Esophagus muscularis mucosa (tissue), 4 donors: ENCODE measurements at places on chromosomes 11 and 22.
A peak's percentile ranks its signal among the peaks of the same experiment; 100 is the strongest.

DNA sequence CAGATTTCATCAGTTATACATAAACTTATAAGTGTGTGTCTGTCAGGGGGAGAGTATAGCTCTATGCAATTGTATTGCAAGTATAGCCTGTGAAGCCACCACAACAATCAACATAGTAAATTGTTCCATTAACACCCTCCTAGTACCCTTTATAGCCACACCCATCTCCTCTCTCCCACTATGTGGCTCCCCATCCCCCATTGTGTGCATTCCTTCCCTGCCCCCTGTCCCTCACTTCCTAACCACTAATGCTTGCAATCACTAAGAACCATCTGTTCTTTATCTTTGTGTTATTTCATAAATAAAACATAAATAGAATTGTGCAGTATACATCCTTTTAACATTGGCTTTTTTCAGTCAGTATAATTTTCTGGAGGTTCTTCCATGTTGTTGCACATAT, 83.1 kb upstream of the SLC5A12 start:
- H3K4me1 ChIP-seq, result no peaks in the 10 kb centered on the region
- no peak overlapping the region for H3K27ac ChIP-seq
- no peak for DNase-seq
- H3K36me3 ChIP-seq, result no peaks in the 10 kb centered on the region
- no peak overlapping the region for H3K4me3 ChIP-seq
- H3K27me3 ChIP-seq, result no peaks in the 10 kb centered on the region

GRCh38 chr11:114221037-114221436, 75.2 kb upstream of the NNMT start:
- DNase-seq, result no peak
- H3K36me3 ChIP-seq, result peaks cover 14% of the 10 kb centered on the region
- no peaks in the 10 kb centered on the region for H3K27me3 ChIP-seq
- no peak overlapping the region for H3K4me3 ChIP-seq
- peaks cover 82% of the 10 kb centered on the region for H3K4me1 ChIP-seq

DNA sequence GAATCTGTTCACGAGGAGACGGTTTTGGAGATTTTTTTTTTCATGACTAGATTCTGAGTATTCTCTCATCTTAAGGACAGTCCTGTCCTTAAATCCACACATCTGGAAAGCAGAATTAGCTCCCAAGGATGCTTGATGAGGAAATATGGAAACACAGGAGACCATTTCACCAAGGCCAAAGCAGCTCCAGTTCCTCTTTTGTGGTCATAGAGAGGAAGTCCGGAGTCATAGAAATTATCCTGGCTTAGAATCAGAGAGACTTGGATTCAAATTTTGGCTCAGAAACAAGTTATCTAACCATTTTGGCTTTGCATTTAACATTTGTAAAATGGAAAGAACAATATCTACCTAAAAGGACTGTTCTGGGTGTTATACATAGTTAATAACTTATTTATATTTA, 7.3 kb upstream of the TEAD1 start:
- H3K36me3 ChIP-seq, result no peaks in the 10 kb centered on the region
- no peak overlapping the region for H3K27ac ChIP-seq
- DNase-seq, result no peak
- no peaks in the 10 kb centered on the region for H3K27me3 ChIP-seq

GRCh38 chr11:102451041-102451680, 1.4 kb downstream of the TMEM123 start:
- DNase-seq, result no peak
- H3K36me3 ChIP-seq, result no peaks in the 10 kb centered on the region
- peak overlapping the region; percentile 84 for H3K4me3 ChIP-seq
- H3K27ac ChIP-seq, result peak overlapping the region; percentile 90
- H3K4me1 ChIP-seq, result peaks cover 18% of the 10 kb centered on the region

- no peak overlapping the region for H3K4me3 ChIP-seq
- no peaks in the 10 kb centered on the region for H3K36me3 ChIP-seq
- no peak for DNase-seq
- no peak overlapping the region for H3K27ac ChIP-seq
Observed at GRCh38 chr11:113184498-113184897, 129.9 kb upstream of the TTC12 start.

DNA sequence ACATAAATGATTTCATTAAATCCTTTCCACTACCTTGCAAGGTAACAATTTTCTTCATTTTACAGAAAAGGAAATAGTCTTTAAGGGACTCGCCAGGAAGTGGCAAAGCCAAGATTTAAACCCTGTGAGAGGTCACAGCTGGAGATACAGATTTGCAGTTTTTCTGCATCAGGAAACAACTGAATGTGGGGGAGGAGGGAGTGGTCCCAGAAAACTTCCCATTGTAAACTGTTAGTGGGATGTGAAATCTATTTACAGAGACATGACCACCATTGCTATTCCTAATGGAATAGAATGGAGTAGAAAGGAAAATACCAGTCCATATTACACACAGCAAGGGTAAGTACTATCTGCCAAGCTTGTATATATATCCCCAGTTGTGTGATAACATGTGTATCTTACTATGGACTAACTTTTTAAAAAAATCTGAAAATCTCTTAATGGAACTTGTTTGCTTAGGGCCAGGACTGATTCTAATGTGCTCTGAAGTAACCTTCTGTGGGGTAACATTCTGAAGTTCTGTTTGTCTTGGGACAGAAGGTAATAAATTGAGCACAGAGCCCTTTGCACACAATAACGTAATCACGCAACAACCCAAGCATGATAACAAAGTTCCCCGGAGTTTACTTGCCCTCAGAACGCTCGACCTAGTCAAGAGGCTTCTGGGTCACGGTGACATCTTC, 10.9 kb upstream of the TSKU start:
- peaks cover 77% of the 10 kb centered on the region for H3K4me1 ChIP-seq
- DNase-seq, result no peak
- peak overlapping the region; percentile 76 for H3K27ac ChIP-seq
- no peaks in the 10 kb centered on the region for H3K27me3 ChIP-seq
- H3K36me3 ChIP-seq, result no peaks in the 10 kb centered on the region

GRCh38 chr22:45227645-45228400, 12.9 kb downstream of the KIAA0930 start:
- no peak overlapping the region for H3K4me3 ChIP-seq
- no peak for DNase-seq
- no peaks in the 10 kb centered on the region for H3K36me3 ChIP-seq
- H3K4me1 ChIP-seq, result peaks cover 54% of the 10 kb centered on the region
- H3K27ac ChIP-seq, result peak overlapping the region; percentile 80

GRCh38 chr11:85647078-85647477, 689 bp upstream of the TMEM126A start:
- peaks cover 21% of the 10 kb centered on the region for H3K4me1 ChIP-seq
- peaks cover 6% of the 10 kb centered on the region for H3K36me3 ChIP-seq
- H3K27me3 ChIP-seq, result no peaks in the 10 kb centered on the region

GRCh38 chr11:46332568-46333393, 14.5 kb upstream of the DGKZ start:
- H3K4me3 ChIP-seq, result peak overlapping the region; percentile 66
- H3K27ac ChIP-seq, result peak overlapping the region; percentile 26
- H3K27me3 ChIP-seq, result peaks cover 29% of the 10 kb centered on the region
- H3K36me3 ChIP-seq, result no peaks in the 10 kb centered on the region
- H3K4me1 ChIP-seq, result peaks cover 35% of the 10 kb centered on the region

GRCh38 chr22:39130152-39130704, 22.3 kb downstream of the CBX7 start:
- H3K4me1 ChIP-seq, result peaks cover 46% of the 10 kb centered on the region
- DNase-seq, result no peak
- peaks cover 29% of the 10 kb centered on the region for H3K36me3 ChIP-seq
- no peak overlapping the region for H3K27ac ChIP-seq

DNA sequence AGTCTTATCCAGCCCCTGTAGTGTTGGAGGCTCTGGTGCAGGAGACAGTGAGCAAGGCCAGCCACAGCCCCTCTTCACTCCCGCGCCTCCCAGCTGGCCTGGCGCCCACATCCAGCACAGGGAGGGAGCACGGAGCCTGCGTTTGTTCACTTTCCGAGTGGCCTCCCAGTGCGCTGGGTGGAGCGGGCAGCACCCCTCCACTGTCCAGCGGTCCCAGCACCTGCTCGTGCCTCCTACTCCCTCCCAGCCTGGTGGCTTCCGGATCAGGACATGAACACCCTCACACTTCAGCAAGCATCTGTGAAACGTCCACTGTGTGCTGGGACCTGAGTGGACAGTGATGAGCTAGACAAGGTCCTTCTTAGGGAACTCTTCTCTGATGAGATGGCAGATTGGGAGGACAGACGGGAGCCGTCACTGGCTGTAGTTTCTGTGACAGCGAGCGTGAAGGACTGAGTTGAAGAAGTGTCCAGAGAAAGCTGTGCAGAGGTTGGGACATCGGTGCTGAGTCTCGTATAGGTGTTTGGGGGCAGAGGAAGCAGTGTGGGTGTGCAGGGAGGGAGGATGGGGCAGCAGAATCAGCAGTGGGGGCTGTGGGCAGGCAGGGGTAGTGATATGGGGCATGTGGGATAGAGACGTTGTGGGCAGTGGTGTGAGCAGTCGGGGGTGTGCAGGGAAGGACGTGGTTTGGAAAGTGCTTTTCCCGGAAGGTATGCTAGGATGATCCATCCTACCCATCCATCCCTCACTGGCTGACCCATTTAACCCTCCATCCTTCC, 256.8 kb downstream of the TBC1D22A start:
- no peaks in the 10 kb centered on the region for H3K36me3 ChIP-seq
- no peak overlapping the region for H3K4me3 ChIP-seq
- no peaks in the 10 kb centered on the region for H3K27me3 ChIP-seq
- no peak for DNase-seq
- no peak overlapping the region for H3K27ac ChIP-seq

DNA sequence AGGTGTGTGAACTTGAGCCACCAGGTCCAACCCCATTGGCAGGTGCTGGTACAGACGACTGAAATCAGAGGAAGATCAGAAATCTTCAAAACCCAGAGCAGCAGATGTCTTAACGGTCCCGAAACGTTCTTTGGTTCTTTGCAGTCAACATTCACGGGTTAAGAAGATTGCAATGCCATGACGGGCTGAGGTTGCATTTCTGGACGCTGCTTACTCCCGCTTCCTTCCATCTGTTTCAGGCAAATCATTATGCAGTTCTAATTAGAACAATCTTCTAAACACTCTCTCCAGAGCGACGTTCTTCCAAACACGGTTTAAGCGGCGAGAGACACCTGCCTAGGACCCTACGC, 492 bp upstream of the LUZP2 start:
- no peak overlapping the region for H3K27ac ChIP-seq
- no peaks in the 10 kb centered on the region for H3K36me3 ChIP-seq
- no peaks in the 10 kb centered on the region for H3K27me3 ChIP-seq
- no peak for DNase-seq

- no peak overlapping the region for H3K4me3 ChIP-seq
- no peak for DNase-seq
- H3K4me1 ChIP-seq, result no peaks in the 10 kb centered on the region
- no peaks in the 10 kb centered on the region for H3K27me3 ChIP-seq
Observed at GRCh38 chr11:125188021-125188420, 23.5 kb downstream of the PKNOX2 start.

GRCh38 chr11:75035911-75036565, 47.3 kb downstream of the NEU3 start:
- no peak overlapping the region for H3K27ac ChIP-seq
- no peaks in the 10 kb centered on the region for H3K27me3 ChIP-seq
- no peak overlapping the region for H3K4me3 ChIP-seq
- no peaks in the 10 kb centered on the region for H3K4me1 ChIP-seq
- peak; percentile 91 for DNase-seq

- peaks cover 29% of the 10 kb centered on the region for H3K4me1 ChIP-seq
- no peak for DNase-seq
- H3K27ac ChIP-seq, result peak overlapping the region; percentile 11
Observed at GRCh38 chr11:86202013-86202336, 42.6 kb upstream of the EED start.

DNA sequence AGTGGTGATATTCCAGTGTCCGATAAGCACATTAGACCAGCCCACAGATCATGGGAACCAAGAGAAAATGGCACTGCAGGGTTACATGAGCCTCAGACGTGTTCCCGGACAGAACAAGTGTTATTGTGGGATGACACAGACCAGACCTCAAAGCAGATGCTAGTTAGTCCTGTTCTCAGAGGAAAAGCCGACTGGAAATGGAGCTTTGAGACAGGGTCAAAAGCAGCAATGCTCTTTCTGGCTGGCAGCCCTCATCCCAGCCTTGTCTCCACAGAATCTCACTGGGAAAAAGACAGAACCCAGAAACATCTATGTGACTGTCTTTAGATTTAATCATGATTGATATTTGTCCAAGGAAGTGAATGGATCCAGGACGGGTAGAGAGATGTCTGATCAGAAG, 506.8 kb downstream of the INSC start:
- H3K4me3 ChIP-seq, result no peak overlapping the region
- no peak for DNase-seq
- no peaks in the 10 kb centered on the region for H3K36me3 ChIP-seq

GRCh38 chr11:66881451-66881835, 24.6 kb downstream of the LRFN4 start:
- no peaks in the 10 kb centered on the region for H3K36me3 ChIP-seq
- no peak for DNase-seq
- no peak overlapping the region for H3K4me3 ChIP-seq
- no peaks in the 10 kb centered on the region for H3K27me3 ChIP-seq

DNA sequence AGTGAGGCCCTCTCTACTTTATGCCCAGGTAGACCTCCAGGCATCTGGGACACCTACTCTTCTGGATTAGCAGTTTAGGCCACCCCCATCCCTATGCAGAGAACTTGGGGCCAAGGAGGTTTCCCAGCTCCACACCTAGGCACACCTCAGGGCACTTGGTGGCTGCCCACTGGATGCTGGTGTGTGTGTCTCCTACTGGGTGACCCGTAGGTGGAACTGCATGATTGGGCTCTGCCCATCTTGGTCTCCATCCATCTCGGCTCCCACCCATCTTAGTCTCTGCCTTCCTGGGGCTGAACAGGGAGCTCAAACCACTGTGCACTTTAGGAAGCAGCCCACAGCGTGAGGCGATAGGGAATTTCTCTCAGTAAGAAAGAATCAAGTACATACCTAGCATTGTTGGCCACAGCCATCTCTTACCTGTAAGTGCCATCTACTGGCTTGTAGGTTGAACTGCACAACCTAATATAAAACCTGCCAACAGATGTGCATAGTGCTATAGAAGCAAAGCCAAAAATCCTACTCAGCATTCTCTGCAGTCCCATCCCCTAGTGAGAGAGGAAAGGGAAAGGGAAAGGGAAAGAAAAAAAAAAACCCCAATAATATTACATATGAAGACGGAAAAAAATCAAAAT, 61.6 kb upstream of the PTPN5 start:
- no peak for DNase-seq
- no peaks in the 10 kb centered on the region for H3K27me3 ChIP-seq
- no peak overlapping the region for H3K4me3 ChIP-seq
- H3K4me1 ChIP-seq, result no peaks in the 10 kb centered on the region
- H3K36me3 ChIP-seq, result no peaks in the 10 kb centered on the region
